NCI-H1930 (cell line): ENCODE measurements at places on chromosomes 16 and 17.
A peak's percentile ranks its signal among the peaks of the same experiment; 100 is the strongest.

GRCh38 chr17:57636985-57637665 is 108.0 kb downstream of the CCDC182 start:
- no peak for DNase-seq

DNA sequence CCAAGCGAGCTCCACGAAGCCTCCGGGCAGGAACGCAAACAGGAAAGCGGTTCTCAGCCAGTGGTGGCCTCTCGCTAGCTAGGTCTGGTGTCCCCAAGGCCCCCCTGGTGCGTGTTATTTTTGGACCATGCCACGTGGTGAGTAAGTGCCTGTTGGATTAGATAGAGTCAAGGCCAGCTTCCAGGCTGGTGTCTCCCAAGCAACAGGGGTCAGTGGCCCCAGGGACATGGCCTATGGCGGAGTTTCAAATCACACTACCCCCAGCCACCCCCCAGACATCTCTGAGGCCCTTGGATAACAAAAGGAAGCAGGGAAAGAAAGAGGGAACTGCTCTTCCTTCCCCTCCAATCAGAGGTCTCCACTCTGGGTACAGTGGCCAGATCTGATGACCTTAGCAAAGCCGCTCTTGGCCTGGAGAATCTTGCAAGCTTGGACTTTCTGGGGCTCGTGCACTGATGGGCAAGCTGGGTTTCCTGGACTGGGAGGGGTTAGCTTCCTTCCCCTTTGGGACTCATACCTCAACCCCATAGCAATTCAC is 58.2 kb downstream of the MAF start:
- no peak for DNase-seq

DNA sequence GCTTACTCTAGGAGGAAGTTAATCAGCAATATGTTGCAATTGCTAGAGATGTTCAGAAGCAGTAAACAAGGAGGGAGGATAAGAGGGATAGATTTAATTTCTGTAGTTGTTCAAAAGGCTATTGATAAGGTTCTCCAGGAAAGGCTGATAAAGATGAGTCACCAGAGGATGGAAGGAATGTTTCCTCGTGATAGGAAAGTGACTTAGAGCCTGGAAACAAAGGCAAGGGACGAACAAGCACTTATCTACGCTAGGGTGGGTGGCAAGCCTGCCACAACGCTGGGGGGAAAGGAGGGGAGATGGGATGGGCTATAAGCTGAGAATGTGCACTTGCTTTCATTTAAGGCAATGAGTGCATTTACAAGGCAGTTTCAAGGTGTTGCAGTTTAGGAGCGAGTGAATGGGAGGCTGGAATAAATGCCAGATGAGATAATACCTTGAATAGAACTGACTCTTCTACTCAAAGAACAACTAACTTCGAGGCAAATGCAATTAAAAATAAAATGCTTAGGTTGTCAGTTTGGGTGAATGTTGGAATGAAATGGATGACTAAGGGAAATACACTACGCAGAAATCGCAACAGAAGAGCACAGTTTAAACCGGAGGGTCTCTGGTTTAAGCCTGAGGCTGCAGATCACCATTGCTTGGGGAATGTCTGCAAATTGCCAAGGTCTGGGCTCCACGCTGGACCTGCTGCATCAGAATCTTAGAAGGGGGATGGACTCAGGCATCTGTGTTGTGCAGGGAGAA is 76.0 kb upstream of the RBBP6 start:
- DNase-seq = no peak

GRCh38 chr17:66255112-66255511 is 25.9 kb upstream of the APOH start:
- peak; percentile 39 for DNase-seq

GRCh38 chr16:88455610-88456355 is 2.7 kb downstream of the ZFPM1 start:
- DNase-seq = no peak

GRCh38 chr17:70089513-70090148 is 14.6 kb downstream of the KCNJ16 start:
- no peak for DNase-seq

GRCh38 chr16:50669741-50670140 is 11.4 kb downstream of the SNX20 start:
- DNase-seq = no peak

DNA sequence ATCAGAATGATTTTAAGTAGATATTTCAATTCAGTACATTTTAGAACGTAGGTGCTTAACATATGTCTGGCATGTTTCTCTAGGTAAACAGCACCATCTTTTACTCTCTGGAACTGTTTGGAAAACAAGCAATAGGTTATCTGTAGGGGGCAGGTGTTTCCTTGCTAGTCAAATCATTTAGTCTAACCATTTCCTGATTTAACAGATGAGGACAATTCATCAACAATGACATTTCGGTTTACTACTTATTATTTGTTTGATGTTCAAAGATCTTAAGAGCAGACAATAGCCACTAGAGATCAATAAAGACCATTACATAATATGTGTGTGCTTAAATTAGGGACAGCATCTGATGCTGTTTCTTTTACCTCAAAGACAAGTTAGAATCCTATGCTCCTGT is 173.1 kb downstream of the CEP112 start:
- DNase-seq = peak; percentile 32

DNA sequence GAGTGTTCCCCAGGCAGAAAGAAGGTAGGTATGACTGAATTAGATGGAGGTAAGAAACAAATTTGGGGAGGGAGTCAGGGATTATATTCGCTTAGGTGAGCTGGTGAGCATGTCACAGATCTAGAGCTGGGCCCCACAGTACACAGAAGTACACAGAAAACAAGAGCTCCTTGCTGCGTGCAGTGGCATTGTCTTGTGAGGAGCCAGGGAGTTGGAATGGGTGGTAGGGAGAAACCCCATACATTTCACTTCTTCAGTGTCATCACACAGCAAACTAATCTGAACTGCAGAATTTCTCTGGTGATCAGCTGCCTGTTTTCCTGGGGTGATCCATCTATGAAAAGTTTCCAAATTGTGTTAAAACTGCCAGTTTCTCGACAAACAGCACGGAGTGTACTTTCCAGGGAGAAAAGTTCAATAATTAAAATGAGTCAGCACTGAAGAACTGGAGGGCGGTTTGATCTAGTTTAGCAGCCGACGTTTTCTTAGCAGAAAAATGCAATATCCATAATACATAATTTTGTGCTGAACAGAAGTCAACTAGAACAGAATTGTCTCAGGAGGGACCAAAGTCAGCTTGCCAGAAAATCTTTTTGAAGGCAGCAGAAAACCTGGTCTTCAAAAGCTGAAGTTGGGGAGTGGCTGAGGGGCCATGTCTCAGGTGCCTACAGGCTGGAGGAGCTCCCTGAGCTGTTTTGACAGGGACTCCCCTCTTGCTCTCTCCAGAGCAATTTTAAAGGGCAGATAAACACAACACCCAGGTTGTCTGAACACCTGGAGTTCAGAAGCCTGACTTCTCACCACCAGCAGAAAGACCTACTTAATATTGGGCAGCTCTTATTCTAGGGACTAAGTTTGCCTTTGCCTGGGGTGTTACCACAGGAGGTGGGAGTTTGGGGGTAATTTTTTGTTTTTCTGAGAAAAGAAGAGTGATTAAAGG is 448.6 kb downstream of the CA10 start:
- no peak for DNase-seq

GRCh38 chr17:77973953-77974352 is 15.4 kb downstream of the TNRC6C start:
- DNase-seq = no peak

GRCh38 chr16:11389631-11390565 is 44.6 kb downstream of the RMI2 start:
- DNase-seq = no peak

DNA sequence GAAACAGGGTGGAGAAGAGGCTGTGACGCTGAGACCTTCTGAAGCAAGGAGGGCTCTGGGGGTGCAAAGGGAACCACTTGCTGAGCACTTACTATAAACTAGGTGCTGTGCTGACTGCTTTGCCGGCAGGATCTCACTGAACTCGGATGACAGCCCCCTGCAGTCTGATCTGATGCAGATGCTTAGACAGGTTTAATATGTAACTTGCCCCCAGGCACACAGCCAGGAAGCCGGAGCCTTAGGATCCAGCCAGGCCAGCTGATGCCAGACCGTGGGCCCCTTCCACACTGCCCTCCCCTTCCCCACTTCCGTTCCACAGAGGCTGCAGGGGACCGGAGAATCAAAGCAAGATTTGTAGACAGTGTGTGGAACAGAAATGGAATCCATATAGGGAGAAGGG is 23.1 kb downstream of the SPACA3 start:
- DNase-seq = no peak

DNA sequence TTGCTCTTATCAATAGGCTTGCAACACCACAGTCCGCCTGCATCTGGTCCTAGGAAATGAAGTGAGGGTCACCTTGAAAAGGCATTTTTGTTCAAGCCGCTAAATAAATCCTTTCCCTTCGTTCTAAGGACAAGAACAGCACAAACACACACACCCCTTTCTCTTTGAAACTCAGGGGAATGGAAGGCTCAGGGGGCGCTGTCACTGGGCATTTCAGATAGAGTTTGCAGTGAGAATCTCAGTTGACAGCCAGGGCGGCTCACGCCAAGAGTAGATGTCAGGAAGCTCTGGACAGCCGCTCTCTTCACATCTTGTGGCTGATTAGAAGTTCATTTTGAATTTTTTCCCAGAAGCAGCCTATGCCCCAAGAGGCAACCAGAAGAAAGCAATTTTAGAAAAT is 39.8 kb downstream of the ABAT start:
- no peak for DNase-seq

DNA sequence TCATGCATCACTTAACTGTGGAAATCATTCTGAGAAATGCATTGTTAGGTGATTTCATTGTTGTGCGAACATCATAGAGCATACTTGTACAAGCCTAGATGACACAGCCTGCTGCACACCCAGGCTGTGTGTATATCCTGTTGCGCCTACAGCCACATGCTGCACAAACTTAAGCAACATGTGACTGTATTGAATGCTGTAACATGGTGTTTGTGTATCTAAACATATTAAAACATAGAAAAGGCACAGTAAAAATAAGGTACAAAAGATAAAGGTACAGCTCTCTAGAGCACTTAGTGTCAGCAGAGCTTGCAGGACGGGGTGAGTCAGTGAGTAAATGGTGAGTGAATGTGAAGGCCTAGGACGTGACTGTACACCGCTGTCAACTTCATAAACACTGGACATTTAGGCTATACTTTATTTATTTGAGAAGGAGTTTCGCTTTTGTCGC is 11.9 kb downstream of the FOXK2 start:
- no peak for DNase-seq

- no peak for DNase-seq
Measured at GRCh38 chr17:75592348-75593020, 4.9 kb downstream of the MYO15B start.

DNA sequence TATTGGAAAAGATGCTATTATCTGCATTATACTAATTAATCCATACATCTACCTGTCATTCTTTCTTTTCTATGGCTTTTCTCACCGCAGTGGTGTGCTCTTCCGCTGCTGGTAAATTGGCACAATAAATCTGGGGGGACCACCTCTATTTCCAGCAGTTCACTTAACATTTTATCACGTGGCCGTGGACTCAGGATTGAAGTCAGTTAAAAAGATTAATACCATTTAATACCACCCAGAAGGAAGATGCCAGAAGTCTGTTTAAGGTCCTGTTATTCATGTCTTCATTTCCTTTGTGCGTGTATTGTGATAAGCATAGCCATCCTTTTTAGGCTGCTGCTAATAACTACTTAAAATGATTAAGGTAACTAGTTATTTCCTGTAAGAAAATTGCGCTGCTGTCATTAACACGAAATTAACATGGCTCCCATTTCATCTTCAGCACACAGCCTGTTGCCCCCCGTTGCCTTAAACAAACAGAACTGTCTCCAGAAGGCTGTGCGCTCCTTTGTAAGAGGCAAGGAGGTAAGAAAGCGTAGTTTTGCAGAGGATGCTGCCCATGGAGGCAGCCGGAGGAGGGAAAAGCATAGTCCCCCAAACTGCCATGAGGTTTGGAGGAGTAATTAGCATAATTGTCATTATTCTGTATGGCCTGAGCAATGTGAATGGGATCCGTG is 414.4 kb downstream of the UTP18 start:
- no peak for DNase-seq

DNA sequence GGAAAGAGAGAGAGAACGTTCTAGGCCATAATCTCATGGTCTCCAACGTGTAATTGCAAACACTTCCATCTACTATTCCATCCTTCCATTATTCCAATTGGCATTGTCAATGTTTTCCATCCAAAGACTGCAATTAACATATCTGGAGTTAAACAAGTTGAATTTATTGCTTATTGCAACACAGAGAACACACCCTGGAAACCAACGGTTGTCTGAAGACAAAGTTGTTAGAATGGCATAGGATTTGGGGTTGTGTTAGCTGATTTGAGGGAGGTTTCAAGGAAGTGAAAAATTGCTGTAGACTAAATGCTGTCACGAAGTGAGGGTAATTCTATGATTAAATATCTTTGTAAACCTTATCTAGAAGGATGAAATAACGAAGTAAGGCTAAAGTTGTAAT is 178.8 kb downstream of the CNTNAP4 start:
- no peak for DNase-seq

DNA sequence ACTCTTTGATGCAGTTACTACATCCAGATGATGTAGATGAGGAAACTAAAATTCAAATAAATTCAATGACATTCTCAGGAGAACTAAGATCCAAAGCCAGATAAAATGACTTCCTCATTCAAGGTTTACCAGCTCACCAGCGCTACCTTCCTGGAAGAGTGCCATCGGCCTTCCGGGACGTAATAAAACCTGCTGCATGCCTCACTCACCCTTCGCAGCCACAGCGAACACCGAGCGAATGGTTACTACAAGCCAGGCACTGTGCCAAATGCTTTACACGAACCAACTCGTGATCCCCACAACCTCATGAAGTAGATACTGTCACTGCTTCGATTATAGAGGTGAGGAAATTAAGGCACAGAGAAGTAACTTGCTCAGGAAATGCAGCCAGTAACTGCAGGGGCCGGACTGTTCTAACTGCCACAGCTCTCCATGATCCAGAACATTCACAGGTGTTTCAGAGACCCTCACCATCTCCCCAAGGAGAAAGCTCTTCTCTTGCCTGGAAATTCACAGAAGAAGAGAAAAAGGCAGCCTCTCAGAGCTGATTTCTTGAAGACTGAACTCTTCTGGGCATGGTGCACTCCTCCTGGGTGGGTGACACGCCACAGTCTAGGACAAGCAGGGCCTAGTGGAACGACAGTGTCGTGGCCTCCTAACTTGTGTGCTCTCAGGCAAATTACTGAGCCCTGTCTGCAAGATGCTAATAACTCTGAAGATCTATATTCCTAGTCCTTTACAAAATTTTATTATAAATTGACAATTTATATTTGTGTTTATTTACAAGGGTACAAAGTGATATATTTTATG is 46.8 kb downstream of the HIC1 start:
- DNase-seq = no peak
